ENCODE measurements at places on chromosomes 3 and 15.

DNA sequence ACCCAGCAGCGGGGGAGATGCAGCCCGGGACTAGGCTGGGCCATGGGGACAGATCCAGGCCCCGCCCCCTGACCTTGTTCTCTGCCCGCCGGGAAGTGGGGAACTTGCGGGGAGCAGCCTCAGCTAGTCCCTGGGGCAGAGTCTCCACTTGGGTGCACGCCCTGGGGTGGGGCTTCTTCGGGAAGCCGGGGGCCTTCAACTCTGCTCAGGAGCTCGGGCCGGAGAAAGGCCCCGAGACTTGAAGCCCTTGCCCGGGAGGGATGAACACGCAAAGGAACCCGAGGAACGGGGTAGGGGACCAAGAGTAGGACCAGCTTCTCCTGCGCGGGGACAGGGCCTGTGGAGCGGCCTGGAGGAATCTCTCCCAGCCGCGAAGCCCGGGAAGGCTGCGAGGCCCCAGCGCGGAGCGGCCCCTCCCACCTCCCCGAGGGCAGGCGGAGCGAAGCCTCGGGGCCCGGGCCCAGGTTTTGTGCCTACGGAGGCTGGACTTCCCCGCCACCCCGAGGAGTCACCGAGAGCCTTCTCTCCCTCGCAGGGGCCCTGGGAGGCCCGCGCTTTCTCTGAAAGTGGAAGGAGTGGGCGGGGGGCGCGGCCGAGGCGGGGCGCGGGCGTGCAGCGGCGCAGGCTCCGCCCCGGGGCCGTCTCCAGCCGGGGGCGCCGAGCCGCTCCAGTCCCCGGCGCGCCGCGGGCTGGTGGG, at the start of gene ITPKA:
ITPKA (plus strand) TSS at position 670 of the 697 bp plus-strand sequence. CDS start 54 bp downstream, outside the sequence.
- no peak for DNase-seq

GRCh38 chr3:193938613-193939012, 197.3 kb upstream of the HES1 start:
- no peak for DNase-seq

DNA sequence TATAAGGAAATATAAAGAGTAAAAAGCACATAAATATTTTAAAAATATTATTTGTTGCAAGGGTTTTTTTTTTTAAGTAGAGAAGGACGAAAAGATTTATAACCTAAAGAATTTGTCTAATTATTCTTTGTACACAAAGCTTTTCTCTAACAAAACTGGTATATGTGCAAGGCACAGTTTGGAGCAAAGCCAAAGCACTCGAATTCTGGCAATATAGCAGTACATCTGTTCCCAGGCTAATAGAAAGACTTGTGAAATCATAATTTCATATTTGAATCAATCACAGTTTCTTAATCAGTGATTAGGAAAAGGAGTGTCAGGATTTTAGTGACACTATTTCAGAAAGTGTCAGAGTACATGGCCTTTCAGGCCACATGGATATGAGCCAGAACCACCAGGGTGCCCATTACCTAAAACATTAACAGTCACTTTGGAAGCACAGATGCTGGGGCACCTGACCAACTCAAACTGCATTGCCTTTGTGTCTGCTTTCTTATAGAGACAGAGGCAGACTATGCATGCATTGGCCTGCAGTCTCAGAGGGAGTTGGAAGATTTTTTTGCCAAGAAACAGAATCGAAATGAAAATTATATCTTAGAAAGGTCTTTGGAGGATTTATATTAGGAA, 651.8 kb upstream of the SGO1 start:
- DNase-seq = no peak

DNA sequence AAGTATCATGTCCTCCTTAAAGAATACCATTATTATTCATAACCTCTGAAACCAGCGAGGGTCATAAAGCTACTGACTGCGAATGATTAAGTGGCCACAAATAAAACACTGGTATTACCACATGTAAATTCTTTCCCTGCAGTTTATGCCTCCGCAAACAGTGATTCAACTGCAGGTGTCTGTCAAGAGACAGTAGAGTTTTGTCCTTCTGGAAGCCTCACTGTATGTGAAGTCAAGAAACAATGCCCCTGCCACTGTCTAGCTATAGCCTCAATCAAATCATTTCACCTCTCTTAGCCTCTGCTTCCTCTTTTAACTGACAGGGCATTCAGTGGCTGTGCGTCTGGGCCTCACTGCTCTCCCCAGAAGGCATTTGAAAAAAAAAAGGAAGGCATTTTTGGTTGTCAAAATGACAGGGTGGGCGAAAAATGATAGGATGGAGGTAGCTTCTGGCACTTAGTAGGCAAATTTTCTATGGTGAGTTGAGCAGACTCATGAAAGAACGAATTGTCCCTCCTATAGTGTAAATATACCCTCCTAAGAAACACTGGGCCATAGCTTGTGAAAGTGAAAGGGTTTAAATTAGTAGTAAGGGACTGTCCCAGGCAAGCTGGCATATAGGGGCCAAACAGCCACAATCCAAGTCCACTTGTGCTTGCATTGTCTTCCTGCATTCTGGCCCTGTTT, 66.7 kb downstream of the FILIP1L start:
- DNase-seq = no peak

GRCh38 chr3:187811585-187812250, 66.5 kb upstream of the BCL6 start:
- no peak for DNase-seq

DNA sequence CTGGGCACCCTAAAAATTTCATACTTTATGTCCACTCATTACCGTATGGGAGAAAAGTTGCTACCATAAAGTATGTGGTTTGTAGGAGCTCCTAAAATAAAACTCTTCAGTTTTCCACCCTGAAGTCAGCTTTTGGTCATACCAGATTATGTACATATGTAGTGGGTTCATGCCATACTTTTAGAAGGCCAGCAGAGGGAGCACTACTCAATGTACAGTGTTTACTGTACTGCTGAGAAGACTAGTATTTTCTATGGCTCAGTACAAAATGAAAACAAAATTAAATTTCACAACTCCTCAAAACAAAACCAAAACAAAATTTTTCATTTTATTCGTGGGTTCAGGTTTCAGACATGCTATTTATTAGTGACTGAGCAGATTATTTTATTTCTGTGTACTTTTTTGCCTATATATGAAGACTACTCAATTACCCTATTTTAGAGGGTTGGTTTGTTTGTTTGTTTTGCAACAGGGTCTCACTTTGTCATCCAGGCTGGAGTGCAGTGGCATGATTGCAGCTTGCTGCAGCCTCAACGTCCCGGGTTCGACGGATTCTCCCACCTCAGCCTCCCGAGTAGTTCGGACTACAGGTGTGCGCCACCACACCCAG, 24.3 kb downstream of the NXPE3 start:
- no peak for DNase-seq

GRCh38 chr15:23472033-23472432, 25.0 kb upstream of the GOLGA6L2 start:
- no peak for DNase-seq

DNA sequence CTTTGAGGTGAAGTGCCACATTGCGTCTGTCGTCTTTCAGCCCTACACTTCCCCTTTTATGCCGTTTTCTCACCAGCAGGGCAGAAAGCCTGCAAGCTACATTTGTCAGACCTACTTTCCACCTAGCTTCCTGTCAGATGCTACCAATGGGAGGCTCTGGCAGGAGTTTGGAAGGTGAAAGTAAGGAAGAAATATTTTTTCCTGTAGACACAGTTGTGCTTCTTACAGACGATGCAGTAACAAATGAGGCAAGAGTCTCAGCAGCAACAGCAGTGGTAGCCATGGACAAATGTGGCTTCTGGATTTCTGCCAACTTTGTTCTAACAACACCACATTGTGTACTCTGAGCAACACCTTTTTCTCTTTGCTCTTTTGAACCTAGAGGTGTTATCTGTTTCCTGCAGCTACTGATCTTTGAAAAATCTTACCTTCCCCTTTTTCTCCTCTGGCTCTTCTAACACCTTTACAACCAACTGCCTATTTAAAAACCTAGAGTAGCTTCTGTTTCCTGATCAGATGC, 70.6 kb upstream of the STT3B start:
- no peak for DNase-seq

- DNase-seq = no peak
These were observed 153.3 kb downstream of the B3GALNT1 start for GRCh38 chr3:160951642-160952487.

GRCh38 chr3:147521646-147522045, 112.5 kb downstream of the ZIC1 start:
- no peak for DNase-seq

GRCh38 chr3:148203297-148204010, 494.2 kb upstream of the AGTR1 start:
- no peak for DNase-seq

All from iPS DF 6.9 (cell line).